Colonic mucosa (tissue), 4 donors: ENCODE measurements at places on chromosomes 4 and X. TPM values are rescaled to one million over a fixed set of nuclear protein-coding genes. Genes with fewer than 3 reads are reported as not detected.

RHOXF2B gene
- total RNA-seq = not detected

RAB9B gene
- 0.54 TPM for total RNA-seq

- DNase-seq = no peak
Measured at GRCh38 chr4:68366600-68366999, 16.7 kb upstream of the YTHDC1 start.

- DNase-seq = no peak
Measured at GRCh38 chr4:124386163-124386562, 326.4 kb downstream of the ANKRD50 start.

GRCh38 chr4:184403384-184403781, 71.0 kb downstream of the IRF2 start:
- no peak for DNase-seq

GRCh38 chrX:23052324-23052723, 52.6 kb downstream of the DDX53 start:
- DNase-seq = no peak

DNA sequence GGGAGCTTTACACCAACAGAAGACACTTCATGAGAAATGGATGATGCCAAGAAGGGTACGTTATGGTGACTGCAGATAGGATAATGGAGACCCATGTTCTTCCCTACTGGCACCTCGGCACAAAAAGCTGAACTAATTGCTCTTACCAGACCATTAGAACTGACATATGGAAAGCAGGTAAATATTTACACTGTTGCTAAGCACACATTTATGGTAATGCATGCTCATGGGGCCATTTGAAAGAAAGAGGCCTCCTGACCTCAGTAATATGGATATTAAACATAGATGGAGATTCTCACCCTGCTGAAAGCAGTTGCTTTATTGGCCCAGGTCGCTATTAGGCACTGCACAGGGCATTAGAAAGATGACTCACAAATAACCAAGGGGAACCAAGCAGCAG, 1759.6 kb downstream of the C4orf33 start:
- no peak for DNase-seq

DNA sequence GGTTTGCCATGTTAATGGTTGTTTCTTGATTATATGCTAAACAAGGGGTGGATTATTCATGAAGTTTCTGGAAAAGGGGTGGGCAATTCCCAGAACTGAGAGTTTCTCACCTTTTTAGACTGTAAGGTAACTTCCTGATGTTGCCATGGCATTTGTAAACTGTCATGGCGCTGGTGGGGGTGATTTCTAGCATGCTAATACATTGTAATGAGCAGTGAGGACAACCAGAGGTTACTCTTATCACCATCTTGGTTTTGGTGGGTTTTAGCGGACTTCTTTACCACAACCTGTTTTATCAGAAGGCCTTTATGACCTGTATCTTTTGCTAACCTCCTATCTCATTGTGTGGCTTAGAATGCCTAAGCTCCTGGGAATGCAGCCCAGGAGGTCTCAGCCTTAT, 81.5 kb downstream of the CFAP299 start:
- DNase-seq = no peak

GRCh38 chrX:16678689-16679088, 28.7 kb downstream of the S100G start:
- DNase-seq = no peak

- DNase-seq = no peak
Measured at GRCh38 chrX:154436983-154437752, at the start of gene GDI1. Gene GDI1, plus strand, starts transcription at chrX:154437154. Its CDS starts 101 bp downstream, at chrX:154437255.

DNA sequence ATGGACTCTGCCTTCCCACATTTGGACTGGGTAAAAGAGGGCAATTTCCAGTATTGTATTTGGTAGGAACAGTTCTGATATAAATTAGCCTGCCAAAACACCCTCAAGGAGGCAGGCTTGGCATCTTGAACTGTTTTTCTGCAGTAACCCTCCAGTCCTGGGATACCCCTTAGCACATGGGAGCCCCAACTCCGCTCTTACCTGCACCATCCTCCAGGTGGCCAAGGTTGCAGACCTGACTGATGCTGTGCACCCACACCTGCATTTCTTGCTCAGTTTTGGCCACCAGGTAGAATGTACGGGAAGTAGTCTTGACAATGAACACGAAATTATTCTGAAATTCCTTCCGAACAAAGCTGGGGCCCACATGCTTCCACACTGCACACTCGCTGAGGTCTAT, 35.1 kb downstream of the GAB3 start:
- DNase-seq = no peak

- no peak for DNase-seq
Measured at GRCh38 chr4:128220286-128221235, 67.1 kb downstream of the PGRMC2 start.

GRCh38 chrX:4971646-4972045, 1257.0 kb downstream of the NLGN4X start:
- DNase-seq = no peak
